ENCODE measurements at places on chromosomes 7 and 10.

GRCh38 chr7:39761449-39761848 lies 138.1 kb downstream of the RALA start:
- DNase-seq, result no peak

DNA sequence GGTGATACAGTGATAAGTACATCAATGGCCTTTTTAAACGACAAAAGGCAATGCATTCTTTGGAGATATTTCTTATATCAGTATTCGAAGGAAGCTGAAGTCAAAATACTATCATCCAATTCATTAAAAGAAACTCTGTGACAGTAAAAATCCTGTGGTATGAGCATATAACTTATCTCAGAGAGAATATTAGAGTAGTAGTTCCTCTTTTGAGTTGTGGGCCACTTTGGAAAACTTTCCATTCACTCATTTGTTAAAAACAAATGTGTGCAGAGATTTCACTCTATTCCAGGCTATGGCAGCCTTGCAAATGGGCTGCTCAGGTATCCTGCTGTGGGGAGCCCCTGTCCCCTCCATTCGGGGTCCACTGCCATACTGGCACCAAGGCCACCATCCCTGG lies 55.3 kb upstream of the ZNF438 start:
- DNase-seq, result no peak

- no peak for DNase-seq
These were observed 125.4 kb downstream of the ITIH5 start for GRCh38 chr10:7541137-7542087.

GRCh38 chr10:56469482-56469881 lies 108.4 kb upstream of the ZWINT start:
- no peak for DNase-seq

- DNase-seq, result no peak
These were observed 50.6 kb upstream of the CYP2C18 start for GRCh38 chr10:94632954-94633353.

DNA sequence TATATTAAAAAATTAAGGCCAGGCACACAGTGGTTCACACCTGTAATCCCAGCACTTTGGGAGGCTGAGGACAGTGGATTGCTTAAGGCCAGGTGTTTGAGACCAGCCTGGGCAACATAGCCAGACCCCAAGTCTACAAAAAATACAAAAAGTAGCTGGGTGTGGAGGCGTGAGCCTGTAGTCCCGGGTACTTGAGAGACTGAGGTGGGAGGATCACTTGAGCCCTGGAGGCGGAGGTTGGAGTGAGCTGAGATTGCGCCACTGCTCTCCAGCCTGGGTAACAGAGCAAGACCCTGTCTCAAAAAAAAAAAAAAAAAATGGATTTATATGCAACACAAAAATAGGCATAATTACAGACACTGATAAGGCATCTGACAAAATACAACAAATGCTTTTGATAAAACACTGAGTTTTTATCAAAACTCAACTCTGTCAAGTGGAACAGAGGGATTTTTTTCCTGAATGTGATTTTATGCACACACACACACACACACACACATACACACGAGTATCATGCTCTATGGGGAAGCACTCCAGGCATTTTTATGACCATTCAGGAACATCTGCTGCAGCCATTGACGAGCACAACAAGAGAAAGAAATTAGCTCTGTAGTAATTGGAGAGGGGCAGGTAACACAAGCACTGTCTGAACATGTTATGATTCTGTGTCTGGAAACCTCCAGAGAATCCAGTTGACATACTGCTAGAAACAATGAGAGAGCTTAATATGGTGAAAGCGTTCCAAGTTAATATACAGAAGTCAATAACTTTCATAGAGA lies 193.1 kb downstream of the WDR37 start:
- no peak for DNase-seq

DNA sequence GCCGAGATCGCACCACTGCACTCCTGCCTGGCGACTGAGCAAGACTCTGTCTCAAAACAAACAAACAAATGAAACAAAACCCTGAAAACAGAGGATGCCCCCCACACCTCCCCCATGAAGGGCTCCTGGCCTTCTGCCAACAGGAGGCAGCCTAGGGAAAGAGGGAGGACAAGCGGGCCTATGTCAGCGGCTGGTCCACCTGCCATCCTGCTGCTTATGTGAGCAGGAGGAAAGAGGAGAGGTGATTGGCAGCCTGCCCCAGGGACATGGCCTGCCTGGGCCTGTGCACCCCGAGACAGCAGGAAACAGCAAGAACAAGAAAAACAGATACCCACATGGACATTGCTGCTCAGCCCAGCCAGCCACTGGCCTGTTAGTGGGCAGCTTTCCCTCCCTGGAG lies 9.1 kb upstream of the ZNF316 start:
- no peak for DNase-seq

DNA sequence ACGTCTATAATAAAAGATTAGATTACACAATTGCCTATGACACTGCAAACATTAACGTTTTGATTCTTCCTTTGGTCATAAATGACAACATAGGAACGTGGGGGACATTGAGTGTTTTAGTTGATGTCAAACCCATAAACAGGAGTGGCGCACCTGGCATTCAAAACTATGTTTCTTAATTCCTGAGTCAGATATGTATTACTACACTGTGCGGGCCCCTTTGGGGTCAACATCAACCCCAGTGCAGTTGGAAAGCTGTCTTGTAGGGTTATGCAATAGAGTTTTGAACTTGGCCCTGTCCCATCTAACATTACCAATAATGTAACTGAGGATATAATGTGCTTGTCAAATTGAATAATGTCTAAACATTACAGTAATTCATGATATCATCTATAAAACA lies 156.5 kb downstream of the CSTF2T start:
- no peak for DNase-seq

DNA sequence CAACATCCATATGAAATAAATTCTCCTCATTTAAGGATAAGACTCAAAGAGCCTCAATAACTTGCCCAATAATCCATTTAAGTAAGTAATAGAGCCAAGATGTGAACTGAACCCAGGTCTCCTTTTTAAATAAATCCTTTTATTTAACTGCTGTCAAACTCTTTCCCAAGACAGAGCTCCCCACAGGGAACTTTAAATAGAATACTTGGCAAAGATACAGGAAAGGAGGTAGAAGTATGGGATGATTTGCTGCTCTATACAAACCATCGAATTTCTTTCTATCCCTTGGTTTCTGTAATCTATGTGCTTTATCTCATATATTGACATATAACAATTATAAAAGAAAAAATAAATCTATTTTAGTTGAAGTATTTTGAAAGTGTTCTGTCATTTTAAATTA lies 295.9 kb downstream of the CSTF2T start:
- DNase-seq, result no peak

- no peak for DNase-seq
These were observed 81.6 kb downstream of the EVX1 start for GRCh38 chr7:27324246-27324645.

GRCh38 chr7:148626828-148627227 lies 36.3 kb downstream of the C7orf33 start:
- no peak for DNase-seq

All from activated naive CD4-positive, alpha-beta T cell (primary cell).